ENCODE measurements at places on chromosomes 4 and X.

- no peak for DNase-seq
These were observed 159.2 kb downstream of the ADGRL3 start for GRCh38 chr4:61359301-61359700.

DNA sequence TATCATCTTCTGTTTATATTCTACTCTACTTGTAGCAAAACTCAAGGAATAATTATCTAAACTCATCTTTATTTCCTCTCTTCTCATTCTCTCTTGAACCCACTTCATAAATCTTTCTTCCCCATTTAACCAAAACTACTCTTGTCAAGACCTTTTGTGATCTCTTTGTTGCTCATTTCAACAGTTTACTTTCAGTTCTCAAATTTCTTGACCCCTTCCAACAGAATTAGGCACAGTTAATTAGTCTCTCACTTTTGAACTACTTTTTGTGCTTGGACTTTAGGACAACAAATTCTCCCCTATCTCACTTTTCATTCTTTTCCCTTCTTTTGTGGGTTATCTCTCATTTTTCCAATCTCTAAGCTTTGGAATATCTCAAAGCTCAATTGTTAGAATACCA is 27.4 kb upstream of the CAMK2D start:
- DNase-seq, result no peak

GRCh38 chr4:31005037-31005436 is 284.9 kb downstream of the PCDH7 start:
- DNase-seq, result no peak

- DNase-seq, result no peak
These were observed 99.4 kb downstream of the FAM13A start for GRCh38 chr4:88957570-88957969.

DNA sequence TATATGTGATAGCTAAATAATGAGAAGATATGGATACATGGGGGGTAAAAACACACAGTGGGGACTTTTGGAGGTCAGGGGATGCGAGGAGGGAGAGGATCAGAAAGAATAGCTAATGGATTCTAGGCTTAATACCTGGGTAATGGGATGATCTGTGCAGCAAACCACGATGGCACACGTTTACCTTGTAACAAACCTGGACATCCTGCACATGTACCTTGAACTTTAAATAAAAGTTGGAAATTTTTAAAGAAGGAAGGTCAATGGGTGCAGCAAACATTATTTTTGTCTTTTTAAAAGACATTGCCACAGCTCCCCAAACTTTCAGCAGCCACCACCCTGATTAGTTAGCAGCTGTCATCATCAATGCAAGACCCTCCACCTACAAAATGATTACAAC is 29.7 kb upstream of the UGT2B15 start:
- no peak for DNase-seq

DNA sequence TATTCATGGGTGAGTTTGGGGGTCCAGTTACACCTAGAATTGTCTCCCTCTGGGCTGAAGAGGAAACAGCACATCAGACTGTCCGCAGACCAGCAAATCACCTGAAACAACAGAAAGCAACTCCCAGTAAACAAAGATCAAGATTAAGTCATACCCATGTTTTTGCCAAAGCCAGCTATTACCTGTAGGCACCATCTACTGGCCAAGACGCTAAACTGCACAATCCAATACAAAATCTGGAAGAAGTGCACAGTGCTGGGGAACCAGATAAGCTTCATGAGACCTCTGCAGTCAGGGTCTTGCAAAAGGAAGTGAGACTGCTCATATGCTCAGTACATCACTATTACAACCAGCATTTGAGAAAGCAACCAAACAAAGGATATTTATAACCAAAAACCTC is 157.5 kb upstream of the ITM2A start:
- no peak for DNase-seq

DNA sequence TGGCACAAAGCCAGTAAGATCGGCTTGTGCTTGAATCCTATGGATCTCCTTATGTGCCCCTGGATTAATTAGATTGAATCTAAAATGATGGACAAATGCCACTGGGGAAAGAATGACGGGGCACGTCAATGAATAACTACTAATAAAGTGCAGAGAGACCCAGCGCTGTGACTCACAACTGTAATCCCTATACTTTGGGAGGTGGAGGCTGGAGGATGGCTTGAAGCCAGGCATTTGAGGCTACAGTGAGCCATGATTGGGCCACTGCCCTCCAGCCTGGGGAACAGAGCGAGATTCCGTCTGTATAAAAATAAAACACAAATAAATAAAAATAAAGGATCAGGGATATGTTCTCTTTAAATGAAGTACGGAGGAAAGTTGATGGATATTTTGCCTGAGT is 179.4 kb downstream of the DCHS2 start:
- DNase-seq, result no peak

- DNase-seq, result no peak
These were observed 128.1 kb upstream of the NDP start for GRCh38 chrX:44101281-44101680.

All from cerebellar nuclear complex (tissue), 1 donor.